ENCODE measurements at places on chromosomes 1 and 21.
A peak's percentile ranks its signal among the peaks of the same experiment; 100 is the strongest.

DNA sequence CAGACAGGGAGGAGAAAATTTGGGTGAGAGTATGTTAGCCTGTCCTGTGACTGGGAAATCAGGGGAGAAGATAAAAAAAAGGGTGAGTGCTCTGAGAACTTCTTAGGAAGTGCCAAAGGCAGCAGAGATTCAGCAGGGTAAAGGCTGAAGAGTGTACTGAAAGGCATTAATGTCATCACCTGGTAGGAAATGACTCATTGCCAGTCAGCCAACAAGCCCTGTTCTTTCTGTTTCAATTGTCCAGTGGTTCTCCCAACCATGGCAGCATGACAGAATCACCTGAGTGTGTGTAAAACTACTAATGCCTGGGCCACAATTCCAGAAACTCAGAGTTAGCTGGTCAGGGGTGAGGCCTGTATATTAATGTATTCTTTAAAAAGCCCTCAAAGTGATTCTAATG lies 83.5 kb downstream of the INTS7 start:
- peak; percentile 32 for DNase-seq

DNA sequence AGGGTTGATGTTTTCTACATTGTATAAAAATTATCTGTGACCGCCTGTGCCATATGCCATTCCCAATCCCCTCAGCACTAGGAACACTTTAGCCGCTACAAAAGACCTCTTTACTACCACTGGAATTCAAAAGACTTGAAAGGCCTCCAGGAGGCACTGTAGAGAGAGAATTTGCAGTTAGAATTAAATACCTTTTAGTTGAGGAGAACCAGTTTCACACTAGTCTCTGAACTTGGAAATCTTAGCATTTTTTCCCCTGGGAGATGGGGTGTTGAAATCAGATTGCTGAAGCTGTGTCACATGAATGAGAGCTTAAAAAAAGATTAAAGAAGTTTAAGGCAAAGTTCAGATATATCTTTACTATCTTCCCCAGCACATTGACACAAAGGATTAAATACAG lies 291.0 kb downstream of the ADGRL2 start:
- no peak for DNase-seq

DNA sequence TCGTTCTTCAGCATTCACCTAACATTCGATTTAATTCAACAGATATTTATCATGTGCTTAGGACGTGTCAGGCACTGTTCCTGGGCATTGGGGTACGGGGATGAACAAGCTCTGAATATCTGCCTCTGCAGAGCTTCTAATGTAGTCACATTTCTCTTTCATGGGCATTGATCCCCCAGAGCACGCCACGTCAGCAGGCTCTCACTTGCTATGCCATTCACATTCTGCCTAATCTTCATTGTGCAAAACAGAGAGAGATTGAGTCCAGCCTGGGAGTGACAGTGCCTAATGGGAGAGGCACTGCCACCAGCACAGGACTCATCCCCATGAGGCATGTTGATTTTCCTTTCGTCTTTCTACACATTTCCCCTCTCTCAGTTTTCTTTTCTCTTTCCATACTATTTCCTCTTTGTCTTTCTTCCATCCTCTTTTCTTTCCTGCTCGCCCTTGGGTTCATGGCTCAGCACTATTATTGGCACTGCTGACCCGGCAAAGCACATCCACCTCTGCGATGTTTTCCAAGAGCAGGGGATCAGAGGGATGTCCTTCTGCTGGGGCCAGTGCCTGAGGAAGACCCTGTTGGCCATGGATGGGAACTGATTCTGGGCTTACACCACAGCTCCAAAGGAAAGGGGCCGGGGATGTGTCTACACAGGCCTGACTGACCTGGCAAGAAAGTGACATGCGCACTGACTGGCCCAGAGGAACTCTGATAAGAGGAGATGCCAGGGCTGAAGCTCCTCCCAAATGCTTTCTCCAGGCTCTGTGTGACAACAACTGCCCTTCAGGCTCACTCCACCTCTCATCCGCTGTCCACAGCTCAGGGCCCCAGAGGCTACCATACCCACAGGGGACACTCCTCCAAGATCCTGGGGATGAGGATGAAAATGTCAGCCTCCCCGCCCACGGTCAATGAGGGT lies 195.9 kb downstream of the TOMM20 start:
- DNase-seq = peak; percentile 58

GRCh38 chr1:208066583-208066982 lies 155.7 kb upstream of the CD34 start:
- no peak for DNase-seq

DNA sequence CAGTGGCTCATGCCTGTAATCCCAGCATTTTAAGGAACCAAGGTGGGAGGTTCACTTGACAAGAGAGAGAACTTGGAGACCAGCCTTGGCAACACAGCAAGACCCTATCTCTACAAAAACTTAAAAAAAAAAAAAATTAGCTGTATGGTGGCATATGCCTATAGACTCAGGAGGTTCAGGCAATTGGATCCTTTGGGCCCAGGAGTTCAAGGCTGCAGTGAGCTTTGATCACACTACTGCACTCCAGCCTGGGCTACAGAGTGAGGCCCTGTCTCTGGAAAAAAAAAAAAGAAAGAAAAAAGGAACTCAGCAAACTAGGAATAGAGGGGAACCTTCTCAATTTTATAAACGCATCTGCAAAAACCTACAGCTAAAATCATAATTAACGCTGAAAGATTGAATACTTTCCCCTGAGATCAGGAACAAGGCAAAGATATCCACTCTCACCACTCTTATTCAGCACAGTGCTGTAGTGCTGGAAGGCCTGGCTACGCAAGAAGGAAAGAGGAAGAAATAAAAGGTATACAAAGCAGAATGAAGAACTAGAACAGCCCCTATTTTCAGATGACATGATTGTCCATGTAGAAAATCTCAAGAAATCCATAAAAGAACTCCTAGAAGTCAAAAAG lies 21.6 kb downstream of the HSF2BP start:
- no peak for DNase-seq

- DNase-seq = no peak
Measured at GRCh38 chr1:18569811-18570545, 60.7 kb upstream of the PAX7 start.

- peak; percentile 86 for DNase-seq
Measured at GRCh38 chr1:201019321-201019977, 4.1 kb downstream of the KIF21B start.

- no peak for DNase-seq
Measured at GRCh38 chr1:91716339-91716738, 169.6 kb downstream of the TGFBR3 start.

DNA sequence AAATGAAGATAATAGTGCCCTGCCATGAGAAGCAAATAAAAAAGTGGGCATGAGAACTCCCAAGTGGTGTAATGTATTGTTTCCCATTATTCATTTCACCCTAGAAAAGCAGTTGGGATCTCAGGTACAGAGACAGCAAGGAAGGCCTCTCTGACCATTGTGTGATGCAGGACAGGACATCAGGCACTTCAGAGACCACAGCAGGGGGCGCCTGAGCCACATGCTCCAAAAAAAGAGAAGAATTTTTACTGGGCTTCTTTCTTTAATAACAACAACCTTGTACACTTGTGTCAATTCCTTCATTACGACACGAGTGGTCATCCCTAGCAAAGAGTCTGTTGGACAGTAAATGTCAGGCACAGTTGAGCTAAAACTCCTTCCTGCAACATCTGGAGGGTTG lies 533.3 kb downstream of the OMA1 start:
- DNase-seq = no peak

- DNase-seq = no peak
Measured at GRCh38 chr1:234435620-234436019, 43.4 kb downstream of the TARBP1 start.

DNA sequence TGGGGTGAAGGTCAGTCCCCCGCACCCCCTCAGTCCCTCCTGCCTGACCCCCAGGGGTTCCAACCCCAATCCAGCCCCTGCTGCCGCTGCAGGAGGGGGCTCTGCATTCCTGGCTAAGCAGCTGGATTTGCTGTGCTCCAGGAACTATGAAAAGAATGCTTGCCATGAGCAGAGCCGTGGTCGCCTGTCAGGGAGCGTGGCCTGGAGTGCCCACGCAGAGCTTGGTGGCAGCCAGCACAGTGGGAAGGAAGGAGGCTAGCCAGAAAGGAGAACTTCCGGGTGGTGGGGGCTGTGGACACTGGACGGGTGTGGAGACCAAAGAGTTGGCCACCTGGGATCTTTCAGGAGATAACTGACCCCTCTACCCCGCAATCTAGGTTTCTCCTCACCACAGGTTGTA lies 5.6 kb downstream of the COL8A2 start:
- DNase-seq = peak; percentile 89

DNA sequence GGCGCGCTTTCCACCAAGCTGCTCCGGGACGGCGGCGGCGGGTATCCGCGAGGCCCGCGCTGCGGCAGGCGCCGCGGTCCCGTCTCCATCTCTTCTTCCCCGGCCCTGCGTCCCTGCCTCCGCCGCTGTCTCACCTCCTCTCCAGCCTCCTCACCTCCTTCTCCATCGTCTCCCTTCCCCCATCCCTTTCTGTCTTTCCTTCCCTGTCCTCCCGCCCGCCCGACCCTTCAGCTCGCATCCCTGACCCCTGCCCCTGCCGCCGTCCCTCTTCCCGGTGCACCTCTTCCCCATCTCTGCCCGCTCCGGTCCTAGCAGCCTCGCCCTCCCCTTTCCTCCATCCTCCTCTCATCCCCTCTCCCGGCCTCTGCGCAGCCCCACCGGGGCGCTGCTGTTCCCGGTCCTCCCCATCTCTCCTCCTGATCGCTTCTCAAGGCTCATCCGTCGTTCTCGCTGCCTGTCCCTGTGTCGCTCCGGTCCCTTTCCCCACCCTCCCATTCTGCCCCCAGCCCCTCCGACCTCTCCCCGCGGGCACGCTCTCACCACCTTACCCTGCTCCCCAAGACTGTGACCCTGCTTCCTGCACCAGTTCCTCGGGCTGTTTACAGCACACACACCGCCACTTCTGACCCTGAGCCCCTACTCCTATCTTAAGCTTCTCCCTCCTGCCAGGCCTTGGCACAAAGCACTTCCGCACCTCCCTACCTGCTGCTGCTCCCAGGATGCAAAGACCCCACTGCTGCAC lies 760 bp upstream of the NPHP4 start:
- DNase-seq = no peak

- DNase-seq = no peak
Measured at GRCh38 chr1:64000021-64000420, 203.4 kb upstream of the UBE2U start.

DNA sequence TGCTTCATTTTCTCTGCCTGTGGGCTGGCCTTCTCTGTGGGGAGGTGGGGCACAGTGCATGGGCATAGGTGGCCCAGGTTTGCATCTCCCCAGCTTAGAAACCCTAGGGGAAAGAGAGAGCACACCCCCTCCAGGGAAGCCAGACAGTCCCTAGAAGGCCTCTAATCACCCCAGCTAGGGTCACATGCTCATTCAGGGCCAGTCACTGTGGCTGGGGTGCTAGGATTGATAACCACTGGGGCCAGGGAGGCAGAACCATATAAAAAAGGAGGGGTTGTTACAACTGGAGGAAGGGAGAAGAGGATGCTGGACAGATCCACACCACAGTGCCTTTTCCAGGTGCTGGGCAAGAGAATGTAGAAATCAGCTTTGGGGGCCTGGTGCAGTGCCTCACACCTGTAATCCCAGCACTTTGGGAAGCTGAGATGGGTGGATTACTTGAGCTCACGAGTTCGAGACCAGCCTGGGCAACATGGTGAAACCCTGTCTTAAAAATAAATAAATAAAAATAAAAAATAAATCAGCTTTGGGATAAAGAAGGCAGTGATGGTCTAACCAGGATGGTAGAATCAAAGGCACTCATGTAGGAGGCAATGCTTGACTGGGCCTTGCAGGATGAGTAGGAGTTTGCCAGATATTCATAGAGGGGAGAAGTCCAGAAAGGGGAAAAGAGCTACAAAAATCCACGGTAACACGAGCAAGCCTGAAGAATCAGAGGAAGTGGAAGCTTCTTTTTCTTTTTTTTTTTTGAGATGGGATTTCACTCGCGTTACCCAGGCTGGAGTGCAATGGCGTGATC lies 19.5 kb downstream of the FBLIM1 start:
- DNase-seq = no peak

GRCh38 chr21:20661246-20661645 lies 337.0 kb upstream of the NCAM2 start:
- DNase-seq = no peak

- no peak for DNase-seq
Measured at GRCh38 chr1:69076631-69077030, 491.1 kb upstream of the LRRC7 start.

GRCh38 chr1:228278432-228278941 lies 70.6 kb downstream of the OBSCN start:
- DNase-seq = no peak

- DNase-seq = no peak
Measured at GRCh38 chr1:208485512-208485911, 241.3 kb upstream of the PLXNA2 start.

- peak; percentile 29 for DNase-seq
Measured at GRCh38 chr1:154819628-154820590, 50.2 kb downstream of the KCNN3 start.

DNA sequence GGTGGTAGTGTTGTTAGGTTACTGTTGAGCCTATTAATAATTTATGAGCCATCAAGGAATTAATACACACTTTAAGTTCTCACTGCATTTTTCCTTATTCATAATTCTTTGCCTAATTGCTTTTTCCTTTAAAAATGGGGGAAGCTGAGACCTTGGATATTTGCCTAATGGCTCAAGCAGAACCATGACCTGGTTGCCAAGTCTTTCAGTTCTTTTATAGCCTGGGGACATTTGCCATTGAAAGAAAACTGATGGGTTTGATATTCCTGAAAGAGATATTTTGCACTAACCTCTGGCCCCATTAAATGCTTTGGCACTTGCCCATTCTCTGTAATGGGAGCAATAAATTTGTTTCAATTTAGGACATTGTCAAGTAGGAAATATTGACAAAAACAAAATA lies 18.5 kb upstream of the LRRC53 start:
- no peak for DNase-seq
